Glutamatergic neuron (in vitro differentiated cells): ENCODE measurements at places on chromosomes 5 and 9. TPM values are rescaled to one million over a fixed set of nuclear protein-coding genes. Genes with fewer than 3 reads are reported as not detected.

Gene SMIM33
- not detected for total RNA-seq

DNA sequence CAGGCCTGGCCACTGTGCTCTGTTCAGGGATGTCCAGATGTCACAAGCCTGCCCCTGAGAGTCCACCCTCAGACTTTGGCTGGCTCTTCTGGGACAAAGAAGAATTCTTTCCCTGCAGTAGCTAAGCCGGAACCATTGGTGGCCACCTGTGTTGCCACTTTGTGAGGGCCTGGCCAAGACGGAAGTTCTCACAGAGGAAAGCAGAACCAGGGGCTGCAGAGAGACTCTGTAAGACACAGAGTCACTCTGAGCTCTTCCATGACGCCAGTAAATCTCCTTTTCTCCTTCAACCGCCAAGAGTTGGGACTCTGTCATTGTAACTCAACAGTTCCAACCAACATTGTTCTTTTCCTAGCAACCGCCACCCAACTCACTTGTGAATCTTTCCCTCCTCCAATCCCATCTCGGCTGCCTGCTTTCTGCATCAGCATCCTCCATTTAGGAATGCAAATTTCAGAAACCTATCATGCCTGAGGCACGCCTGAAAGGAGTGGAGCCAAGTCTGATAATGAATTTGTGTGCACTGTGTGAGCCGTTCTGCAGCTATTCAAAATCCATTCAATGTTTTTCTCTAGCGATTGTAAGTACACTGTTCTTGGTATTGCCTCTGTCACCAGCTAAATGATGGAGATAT, 37.8 kb upstream of the ATP6V1G1 start:
- H3K4me1 ChIP-seq: peaks cover 7% of the 10 kb centered on the region
- no peak for DNase-seq
- H3K27me3 ChIP-seq: no peaks in the 10 kb centered on the region

GRCh38 chr9:114072184-114073140, 5.6 kb downstream of the AMBP start:
- H3K27me3 ChIP-seq: peaks cover 5% of the 10 kb centered on the region
- H3K4me1 ChIP-seq: no peaks in the 10 kb centered on the region
- H3K4me3 ChIP-seq: no peak overlapping the region
- no peak overlapping the region for H3K27ac ChIP-seq
- H3K36me3 ChIP-seq: no peaks in the 10 kb centered on the region

- no peak overlapping the region for H3K27ac ChIP-seq
- H3K4me3 ChIP-seq: peak overlapping the region; percentile 88
- no peaks in the 10 kb centered on the region for H3K36me3 ChIP-seq
These were observed 167.9 kb downstream of the AUH start for GRCh38 chr9:91193658-91194391.

GRCh38 chr5:145471831-145472612, 363.1 kb downstream of the PRELID2 start:
- no peak overlapping the region for H3K27ac ChIP-seq
- no peaks in the 10 kb centered on the region for H3K27me3 ChIP-seq
- DNase-seq: no peak
